ENCODE measurements at places on chromosomes 13 and 19. TPM values are rescaled to one million over a fixed set of nuclear protein-coding genes. Genes with fewer than 3 reads are reported as not detected.

DNA sequence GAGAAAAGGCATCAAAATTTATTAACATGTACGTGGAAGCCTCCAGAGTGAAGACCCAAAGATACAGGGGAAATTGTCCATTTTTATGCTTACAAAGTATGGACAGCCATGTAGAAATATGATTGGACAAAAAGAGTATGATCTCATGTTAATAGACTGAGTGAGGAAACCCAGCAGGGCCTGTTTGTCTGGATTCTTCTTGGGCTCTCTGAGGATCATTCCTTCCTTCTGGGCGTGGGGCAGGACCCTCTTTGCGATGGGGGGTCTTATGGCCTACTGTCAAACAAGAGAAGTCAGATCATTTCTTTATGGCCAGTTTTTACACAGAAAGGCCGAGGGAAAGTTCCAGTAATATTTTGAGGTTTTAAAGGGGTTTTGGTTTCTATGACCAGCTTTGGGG is 110.8 kb downstream of the ESD start:
- no peak for DNase-seq

DNA sequence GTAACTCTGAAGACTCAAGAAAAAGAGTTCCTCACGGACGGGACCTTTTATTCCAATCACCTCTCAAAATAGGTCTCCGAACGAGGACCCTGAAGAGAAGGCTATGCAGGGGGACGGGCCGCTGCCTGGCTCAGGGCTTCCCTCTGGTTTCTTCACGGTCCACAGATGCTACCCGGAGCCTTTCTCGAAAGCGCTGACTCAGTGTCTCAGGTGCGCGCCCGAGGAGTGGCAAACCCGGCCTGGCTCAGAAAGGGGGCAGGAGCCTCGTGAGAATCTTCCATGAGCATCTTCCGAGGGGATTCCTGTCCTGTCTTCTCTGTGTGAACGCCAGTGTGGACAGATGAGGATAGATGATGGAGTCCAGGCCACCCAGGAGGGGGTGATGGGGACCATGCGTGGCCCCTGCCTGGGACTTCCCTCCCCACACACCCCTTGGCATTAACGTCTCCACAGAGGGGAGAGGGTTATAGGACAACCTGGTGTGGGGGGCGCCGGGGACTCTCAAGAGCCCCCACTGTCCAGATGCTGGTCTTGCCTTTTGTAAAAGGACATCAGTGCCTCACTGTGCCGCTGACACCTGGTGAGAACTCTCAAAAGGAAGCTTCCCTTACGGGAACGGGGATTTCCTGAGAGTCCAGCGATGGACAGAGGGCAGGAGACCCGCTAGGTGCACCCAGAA is 16.5 kb downstream of the LSM4 start:
- no peak for DNase-seq

DNA sequence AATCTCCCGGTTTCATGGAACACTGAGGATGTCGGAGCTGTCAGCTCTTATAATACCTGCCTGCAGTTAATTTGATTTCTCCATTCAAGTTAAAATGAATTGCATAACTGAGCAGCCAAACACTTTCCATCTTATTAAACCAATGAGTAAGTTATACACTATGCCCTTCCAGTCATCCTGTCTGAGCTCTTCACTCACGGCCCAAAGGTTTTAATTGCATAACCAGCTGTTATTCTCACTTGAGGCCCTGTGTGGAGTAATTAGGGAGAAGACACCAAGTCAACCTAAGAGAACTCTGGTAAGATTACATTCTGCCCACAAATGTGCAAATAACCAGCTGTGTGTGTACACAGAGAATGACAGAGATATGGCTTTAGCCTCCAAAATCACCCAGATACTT is 303.5 kb downstream of the TBC1D4 start:
- DNase-seq: no peak

Gene ERICH6B
- 3.2 TPM for polyA plus RNA-seq

Gene LPAR2
- polyA plus RNA-seq: 46.2 TPM

Gene APLP1
- polyA plus RNA-seq: 9.0 TPM

DNA sequence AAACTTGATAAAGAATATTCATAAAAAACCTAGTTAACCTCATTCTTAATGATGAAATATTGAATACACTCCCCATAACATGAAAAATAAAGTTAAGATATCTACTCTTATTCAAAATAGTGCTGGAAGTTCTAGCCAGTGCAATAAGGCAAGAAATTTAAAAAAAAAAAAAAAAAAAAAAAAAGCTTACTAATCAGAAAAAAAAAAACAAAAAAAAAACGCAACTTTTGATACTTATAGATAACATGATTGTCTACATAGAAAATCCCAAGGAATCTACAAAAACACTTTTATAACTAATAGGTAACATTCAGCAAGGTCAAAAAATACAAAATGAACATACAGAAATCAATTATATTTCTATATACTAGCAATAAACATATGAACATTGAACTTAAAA is 515.6 kb downstream of the UQCRFS1 start:
- no peak for DNase-seq

Gene KCNN4
- 1.5 TPM for polyA plus RNA-seq

DNA sequence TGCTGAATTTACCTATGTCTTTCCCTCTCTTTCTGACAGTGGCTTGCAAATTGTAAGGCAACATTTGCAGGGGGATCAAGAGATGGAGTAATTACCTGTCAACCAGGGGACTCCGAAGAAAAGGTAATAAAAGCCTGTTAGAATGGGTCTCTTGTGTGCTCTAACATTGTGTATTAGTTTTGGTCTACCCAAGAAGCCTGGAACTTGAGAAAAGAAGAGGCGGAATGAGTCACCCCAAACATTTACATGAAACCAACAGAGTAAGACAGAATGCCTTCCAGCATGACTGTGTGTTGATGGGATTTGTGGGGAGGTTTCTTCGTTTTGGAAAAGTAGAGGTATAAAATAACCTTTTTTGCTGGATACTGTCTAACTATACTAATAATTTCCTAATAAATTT is 36.7 kb downstream of the ZAR1L start:
- no peak for DNase-seq

DNA sequence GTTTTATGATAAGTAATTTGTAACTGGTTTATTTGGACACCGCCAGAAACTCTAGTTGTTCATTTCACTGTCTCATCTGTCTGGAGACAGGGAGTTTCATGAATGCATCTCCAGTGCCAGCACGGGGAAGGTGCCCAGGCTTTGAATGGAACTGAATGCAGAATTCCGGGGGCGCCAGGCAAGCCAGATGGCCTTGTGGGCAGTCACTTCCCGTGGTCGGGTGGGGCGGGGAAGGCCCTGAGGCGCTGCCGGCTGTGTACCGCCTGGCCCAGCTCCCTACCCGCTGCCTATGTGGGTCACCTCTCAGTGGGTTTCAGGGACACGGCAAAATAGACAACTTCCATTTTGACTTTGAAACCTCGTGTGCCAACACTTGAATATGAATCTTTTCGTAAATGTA is 28.8 kb upstream of the MCF2L start:
- no peak for DNase-seq

- no peak for DNase-seq
These were observed 11.3 kb downstream of the HNRNPM start for GRCh38 chr19:8456064-8456463.

DNA sequence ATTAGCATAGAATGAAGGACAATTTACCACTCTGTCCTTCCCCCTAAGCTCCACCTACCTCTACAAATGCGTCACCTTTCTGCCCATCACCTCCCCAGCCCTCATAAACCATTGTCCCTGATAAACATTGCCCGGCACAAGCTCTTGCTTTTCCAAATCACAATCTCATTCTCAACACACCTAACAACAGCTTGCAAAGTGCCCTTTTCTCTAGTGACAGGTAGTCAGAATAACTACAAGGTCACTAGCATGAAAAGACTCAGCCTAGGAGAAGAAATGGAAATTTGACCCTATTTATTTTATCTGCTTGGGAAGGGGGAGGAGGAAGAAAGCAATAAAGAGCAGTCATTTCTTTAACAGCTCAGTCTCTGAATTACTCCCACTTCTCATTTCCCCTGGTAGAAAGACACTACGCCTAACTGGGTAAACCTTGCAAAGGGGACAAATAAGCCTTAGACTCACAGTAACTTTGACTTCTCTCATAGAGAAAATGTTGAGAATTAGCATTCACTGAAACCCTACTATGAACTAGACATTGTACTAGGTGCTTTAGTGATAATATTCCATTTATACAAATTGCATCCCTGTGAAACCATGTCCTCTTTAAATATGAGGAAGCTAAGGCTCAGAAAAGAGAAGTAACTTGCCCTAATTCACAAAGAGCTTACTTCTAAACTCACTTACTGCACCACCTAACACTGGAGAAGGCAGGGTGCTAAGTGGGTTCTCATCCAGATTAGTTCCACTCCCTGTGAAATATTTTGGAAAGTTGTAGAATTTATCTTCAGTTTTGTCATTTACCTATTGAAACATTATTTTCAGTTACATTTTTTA is 116.2 kb upstream of the FNDC3A start:
- DNase-seq: no peak

Gene FBXO27
- 4.5 TPM for polyA plus RNA-seq

Gene GPR42
- 0.25 TPM for polyA plus RNA-seq

DNA sequence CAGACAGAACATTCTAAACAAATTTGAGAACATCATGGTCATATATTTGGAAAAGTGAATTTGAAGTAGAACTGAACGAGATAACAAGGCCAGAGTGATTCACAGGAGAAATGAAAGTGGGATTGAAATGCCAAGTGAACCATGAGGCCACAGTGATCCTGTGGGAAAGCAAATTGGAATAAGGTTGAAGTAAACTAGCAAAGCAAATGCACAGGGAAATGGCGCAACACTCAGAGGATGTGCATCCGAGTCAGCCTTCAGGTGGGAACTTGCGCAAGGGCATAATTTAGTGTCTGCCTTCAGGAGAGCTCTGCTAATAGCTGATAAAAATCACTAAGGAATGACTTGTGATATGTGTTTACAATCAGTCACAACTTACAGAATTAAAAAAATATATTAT is 696.6 kb downstream of the LIG4 start:
- DNase-seq: no peak

DNA sequence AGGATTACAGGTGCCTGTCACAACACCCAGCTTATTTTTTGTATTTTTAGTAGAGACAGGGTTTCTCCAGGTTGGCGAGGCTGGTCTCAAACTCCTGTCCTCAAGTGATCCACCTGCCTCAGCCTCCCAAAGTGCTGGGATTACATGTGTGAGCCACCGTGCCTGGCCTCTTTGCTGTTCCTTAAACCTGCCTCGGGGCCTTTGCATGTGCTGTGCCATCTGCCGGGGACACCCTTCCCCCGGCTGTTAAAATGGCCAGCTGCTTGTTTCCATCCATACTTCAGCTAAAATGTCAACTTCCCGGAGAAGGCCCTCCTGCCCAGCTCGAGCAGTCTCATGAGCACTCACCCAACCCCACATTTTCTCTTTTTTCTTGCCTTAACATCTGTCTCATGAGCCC is 19.1 kb upstream of the PDE4C start:
- no peak for DNase-seq

Gene EDDM13
- 3.8 TPM for polyA plus RNA-seq

Gene APC2
- 0.70 TPM for polyA plus RNA-seq

Gene SIGLEC14
- polyA plus RNA-seq: 2.2 TPM

DNA sequence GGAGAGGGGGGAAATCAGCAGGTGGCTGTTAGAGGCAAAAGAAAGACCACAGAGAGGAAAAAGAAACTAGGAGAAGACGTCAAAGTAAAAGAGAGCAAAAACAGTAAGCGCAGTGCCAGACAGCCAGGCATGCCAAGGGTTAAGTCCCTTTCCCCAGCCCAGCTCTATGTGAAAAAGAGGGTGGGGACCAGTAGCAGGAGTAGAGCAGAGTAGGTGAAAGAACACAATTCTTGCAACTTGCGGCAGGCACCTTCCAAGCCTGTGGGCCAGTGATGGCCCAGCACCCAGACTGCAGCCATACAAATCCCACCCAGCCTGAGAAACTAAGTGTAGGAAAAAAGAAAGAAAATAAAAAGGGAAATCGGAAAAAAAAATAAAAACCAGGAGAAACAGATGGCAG is 64.2 kb upstream of the ZNF85 start:
- DNase-seq: no peak

- DNase-seq: no peak
These were observed 175.3 kb downstream of the VWA8 start for GRCh38 chr13:41785402-41786172.

DNA sequence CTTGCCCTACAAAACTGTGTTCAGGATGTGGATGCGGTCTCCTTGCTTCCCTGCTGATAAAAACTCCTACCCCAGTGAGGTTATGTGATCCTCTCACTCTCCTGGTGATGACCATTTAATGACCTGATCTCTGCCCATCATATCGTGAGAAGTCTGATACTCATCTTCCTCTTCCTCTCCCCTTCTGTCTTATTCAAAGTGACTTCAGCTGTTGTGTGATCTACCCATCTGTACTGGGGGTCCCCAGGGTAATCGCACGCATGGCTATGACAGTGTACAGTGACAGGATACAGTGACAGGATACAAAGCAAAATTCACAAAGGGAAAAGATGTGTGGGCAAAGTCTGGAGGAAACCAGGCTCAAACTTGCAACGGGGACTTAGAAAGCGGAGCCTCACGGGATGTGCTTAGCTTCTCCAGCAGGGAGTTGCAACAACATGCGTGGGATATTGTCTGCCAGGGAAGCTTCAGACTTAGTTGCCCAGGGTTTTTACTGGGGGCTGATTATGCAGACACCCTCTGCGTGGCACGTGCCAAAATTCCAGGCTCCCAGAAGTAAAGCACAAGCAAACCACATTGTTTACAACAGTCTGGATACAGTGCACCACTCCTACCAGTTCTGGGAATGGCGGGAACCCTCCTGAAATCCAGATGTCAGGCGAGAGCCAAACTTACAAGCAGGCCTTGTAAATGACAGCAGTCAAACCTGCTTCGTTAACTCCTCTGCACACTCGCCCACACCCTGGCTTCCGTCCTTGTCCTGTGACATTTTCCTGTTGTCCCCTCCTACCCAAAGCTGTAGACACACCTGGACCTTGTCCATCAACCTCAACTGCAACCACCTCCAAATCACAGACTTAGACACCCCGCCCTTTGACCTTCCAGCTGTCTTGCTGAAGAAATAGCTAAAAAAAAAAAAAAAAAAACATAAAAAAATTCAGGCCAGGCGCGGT is 18.0 kb upstream of the GARRE1 start:
- DNase-seq: no peak

GRCh38 chr13:27952876-27953675 is 16.0 kb downstream of the CDX2 start:
- no peak for DNase-seq

Gene CLIP3
- polyA plus RNA-seq: 31.9 TPM

Gene MEDAG
- polyA plus RNA-seq: 2.7 TPM

Gene LRRC4B
- 20.8 TPM for polyA plus RNA-seq

Gene SHKBP1
- 55.7 TPM for polyA plus RNA-seq

Gene FFAR1
- 0.10 TPM for polyA plus RNA-seq

DNA sequence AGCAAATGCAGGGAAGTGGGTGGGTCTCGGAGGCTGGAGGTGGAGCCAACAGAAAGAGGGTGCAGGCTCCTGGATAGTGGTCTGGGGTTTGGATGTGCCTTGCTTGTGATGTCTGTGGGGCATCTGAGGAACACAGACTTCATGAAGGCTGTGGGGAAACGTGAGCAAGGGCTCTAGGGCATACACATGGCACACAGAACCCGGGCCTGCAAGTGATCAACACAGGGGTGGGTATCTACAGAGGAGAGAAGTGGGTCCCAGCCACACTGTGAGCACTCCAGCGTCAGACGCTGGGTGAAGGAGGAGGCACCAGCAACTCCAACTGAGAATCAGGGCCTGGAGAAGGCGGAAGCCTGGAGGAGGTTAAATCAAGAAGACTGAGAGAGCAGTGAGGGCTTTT is 5.4 kb upstream of the UBE2M start:
- DNase-seq: no peak
